ENCODE measurements at places on chromosomes 7 and 10.

DNA sequence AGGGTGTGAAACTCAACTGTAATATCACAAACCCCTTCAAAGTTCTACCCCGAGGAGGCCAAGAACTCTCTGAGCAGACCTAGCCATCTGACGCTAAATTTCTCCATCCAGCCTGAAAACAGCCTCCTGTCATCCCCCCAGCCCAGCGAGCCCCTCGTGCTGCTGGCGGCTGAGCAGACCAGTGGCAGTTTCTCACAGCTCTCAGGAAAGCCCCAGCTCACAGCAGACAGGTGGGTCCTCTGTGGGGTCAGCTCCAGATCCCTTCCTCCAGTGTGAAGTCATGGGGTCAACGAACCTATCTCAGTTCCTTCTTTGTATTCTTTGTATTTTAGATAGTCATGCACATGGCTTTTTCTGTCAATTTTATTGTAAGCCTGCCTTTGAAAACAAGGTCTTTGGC is 7.8 kb downstream of the GARIN1A start:
- DNase-seq, result no peak

- no peak for DNase-seq
Measured at GRCh38 chr7:74396993-74397392, 56.7 kb upstream of the GTF2IRD1 start.

- no peak for DNase-seq
Measured at GRCh38 chr7:158975526-158976467, 119.4 kb downstream of the DYNC2I1 start.

DNA sequence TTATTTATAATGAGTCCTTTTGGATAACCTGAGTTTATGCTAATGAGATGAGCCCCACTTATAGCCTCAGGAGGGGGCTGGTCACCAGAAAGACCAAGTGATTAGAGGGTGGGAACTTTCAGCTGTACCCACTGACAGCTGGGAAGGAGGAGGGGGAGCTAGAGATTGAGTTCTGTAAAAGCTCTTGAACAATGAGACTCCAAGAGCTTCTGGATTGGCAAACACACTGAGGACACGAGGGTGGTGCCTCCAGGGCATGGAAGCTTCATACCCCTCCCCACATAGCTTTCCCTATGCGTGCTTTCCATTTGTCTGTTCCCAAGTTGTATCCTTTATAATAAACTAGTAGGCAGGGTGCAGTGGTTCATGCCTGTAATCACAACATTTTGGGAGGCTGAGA is 20.3 kb downstream of the MRPS24 start:
- DNase-seq, result peak; percentile 51

GRCh38 chr10:71045204-71045809 is 156.9 kb upstream of the PCBD1 start:
- no peak for DNase-seq

DNA sequence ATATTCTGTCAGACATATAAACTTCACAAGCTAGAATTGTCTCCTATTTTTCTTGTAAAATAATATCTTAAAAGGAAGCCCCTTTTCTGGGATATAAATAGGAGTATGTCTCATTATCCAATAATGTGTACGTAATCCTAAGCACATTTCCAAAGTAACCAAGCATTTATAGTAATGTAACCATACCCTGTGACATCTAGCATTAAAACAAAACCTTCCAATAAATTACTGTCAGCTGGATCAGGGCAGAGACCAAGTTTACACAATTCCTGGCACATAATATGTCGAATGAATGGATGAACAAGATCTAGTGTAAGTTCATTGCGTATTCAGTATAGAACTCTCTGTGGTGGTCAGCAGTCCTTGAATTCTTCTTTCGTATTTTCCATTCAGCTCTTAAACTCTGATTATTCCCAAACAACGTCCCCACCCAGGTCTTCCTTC is 14.3 kb downstream of the CPED1 start:
- no peak for DNase-seq

DNA sequence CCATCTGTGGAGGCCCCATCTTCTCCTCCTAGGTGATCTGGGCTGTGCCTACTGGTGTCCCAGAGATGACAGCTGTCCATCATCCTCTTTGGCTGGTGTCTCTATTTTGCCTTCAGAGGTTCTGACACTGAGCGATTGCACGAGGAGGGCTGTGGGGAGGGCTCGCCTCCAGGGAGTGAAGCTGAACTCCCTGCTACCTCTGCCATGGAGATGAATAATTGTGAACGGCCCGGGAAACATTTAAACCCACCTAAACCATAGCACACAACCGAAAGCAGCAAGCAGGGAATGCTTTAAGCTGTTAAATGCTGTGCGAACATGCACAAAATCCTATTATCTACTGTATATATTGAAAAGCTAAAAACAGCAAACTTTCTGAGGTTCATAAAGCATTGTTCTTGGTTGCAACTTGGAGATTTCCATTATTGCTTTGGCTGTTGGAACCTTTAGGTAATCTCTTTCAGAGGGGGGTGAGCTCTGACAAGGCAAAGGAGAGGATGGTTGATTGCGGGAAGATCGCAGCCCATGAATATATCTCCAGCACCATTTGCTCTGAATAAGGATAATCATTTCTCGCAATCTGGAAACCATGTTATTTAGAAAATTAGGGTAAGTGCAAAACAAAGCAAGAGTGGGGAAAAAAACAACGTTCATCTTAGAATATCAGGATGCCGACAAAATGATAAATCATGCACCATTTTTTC is 507.6 kb downstream of the GALNT17 start:
- DNase-seq, result no peak

DNA sequence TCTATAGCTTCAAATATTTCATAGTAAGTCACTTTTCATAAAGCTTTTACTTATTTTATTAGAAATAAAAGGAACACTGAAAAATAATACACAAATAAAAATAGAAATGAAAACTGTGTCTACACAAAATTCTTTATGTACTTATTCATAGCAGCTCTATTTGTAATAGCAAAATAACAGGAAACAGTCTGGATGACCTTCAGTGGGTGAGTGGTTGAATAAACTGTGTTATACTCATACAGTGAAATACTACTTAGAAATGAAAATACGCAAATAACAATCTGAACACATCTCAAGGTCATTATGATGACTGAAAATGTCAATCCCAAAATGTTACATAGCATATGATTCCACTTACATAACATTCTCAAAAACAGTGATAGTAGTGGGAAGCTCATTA is 138.7 kb upstream of the PCLO start:
- no peak for DNase-seq

- no peak for DNase-seq
Measured at GRCh38 chr7:574661-575395, 55.2 kb upstream of the PDGFA start.

- DNase-seq, result no peak
Measured at GRCh38 chr7:144001543-144001942, 1.4 kb downstream of the OR6B1 start.

GRCh38 chr7:38244516-38244915 is 28.9 kb downstream of the TARP start:
- no peak for DNase-seq

- peak; percentile 52 for DNase-seq
Measured at GRCh38 chr7:41940760-41941343, 238.0 kb upstream of the INHBA start.

- no peak for DNase-seq
Measured at GRCh38 chr7:45919231-45919784, 1.8 kb downstream of the IGFBP3 start.

- no peak for DNase-seq
Measured at GRCh38 chr10:77873536-77874380, 52.8 kb downstream of the DLG5 start.

DNA sequence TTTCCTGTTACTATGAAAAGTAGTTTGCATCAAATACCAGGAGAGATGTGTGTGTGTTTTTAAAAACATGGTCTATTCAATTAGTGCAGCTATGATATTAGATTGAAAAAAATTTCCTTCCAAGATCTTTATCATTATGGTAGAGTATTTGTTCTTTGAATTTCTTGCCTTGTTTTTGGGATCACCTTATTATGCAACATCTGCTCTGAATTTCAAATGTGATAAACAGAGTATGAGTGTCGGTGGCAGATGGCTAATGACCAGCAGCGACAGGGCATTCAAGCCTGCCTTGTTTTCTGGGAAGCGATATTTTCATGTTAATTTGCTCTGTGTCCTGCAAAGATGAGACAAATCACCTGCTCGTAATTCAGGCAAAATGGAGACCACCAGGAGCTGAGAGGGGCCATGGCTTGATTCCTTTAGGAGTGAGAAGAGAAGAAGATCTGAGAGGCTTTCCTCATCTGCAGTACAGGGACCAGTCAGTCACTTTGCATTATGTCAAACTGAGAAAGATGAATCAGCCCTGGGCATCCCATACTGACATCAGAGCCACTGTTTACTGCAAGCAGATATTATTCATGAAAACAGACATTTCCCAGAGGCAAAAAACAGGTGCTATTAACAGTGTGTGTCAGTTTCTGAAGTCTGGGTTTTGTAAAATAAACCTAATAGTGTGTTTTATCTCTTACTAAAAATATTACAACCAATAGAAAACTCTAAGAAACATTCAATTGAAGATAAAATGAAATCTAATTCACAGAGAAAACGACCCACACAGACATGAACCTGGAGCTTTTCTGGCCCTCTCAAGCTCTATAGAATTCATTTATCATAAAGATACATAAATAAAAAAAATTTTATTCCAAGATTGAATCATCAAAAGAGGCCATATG is 67.6 kb downstream of the CDK6 start:
- DNase-seq, result no peak

- DNase-seq, result peak; percentile 81
Measured at GRCh38 chr7:20330928-20331909, 519 bp downstream of the ITGB8 start.

- DNase-seq, result no peak
Measured at GRCh38 chr10:127690176-127690835, 46.7 kb upstream of the FOXI2 start.

DNA sequence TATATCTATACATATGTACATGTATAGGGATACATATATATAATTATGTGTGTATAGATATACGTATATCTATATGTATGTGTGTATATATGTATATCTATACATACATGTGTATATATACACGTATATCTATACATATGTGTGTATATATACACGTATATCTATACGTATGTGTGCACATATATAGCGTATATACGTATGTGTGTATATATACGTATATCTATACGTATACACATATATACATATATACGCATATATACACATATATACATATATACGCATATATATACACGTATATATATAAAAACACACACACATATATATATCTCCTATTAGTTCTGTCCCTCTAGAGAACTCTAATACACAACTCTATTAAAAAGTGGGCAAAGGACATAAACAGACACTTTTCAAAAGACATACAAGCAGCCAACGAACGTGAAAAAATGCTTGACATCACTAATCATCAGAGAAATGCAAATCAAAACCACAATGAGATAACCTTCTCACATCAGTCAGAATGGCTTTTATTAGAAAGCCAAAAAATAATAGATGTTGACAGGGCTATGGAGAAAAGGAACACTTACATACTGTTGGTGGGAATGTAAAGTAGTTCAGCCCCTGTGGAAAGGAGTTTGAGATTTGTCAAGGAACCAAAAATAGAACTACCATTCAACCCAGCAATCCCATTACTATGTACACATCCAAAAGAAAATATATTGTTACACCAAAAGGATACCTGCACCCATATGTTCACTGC is 22.0 kb upstream of the TMEM120A start:
- no peak for DNase-seq

DNA sequence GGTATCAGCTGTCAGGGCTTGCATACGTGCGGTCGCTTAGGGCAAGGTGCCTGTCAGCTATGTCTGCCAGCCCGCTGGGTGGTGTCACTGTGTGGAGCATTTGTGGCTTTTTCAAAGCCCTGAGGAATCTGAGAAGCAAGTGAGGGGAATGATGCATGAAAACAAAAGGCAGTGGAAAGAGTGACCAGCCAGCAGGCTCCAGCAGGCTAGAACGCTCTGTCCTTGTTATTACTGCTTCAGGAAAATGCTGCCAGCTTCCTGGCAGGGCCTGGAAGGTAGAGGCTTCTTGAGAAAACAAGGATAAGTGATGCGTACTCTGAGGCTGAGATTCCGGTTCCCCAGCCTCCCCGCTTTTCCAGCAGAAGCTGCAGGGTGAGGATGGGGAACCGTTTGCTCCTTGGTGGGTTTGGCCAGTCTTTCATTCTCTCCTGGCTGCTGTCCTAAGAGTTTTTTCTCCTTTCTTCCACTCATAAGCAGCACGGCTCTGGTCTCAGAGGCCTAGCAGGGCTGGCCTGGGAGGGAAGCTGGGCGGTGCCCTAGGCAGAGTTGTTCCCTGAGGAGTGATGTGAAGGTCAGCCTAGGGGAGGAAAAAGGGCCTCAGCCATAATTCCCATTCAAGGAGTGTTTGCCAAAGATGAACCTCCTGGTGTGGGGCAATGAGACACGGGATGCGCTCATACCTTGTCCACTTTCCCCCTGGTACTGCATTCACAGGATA is 42.8 kb upstream of the MKLN1 start:
- DNase-seq, result no peak

DNA sequence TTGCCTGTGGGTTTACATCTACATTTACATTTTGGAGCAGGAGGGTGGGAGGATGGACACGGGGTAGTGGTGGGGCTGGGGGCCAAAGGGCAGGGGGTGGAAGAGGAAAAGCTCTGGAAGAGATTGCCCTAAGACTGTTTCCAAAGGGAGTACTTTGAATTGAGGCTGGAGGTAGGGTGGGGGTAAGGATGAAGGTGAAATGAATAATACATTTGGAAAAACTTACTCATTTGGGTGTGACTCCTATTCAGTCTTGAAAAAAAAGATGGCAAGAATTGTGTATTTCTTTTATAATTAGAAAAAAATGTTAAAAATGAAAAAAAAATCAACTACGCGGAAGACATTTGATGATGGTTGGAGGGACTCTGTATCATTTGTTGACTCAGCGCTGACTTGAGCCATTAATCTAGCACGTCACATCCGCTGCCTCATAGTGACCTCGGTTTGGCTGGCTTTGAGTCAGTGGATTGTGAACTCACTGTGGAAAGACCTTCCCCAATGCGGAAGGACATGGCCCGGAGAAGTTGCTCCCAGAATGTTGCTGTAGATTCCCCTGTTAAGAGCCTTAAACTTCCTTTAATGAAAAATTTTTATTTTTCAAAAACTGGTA is 2.8 kb downstream of the FAM180A start:
- DNase-seq, result no peak

DNA sequence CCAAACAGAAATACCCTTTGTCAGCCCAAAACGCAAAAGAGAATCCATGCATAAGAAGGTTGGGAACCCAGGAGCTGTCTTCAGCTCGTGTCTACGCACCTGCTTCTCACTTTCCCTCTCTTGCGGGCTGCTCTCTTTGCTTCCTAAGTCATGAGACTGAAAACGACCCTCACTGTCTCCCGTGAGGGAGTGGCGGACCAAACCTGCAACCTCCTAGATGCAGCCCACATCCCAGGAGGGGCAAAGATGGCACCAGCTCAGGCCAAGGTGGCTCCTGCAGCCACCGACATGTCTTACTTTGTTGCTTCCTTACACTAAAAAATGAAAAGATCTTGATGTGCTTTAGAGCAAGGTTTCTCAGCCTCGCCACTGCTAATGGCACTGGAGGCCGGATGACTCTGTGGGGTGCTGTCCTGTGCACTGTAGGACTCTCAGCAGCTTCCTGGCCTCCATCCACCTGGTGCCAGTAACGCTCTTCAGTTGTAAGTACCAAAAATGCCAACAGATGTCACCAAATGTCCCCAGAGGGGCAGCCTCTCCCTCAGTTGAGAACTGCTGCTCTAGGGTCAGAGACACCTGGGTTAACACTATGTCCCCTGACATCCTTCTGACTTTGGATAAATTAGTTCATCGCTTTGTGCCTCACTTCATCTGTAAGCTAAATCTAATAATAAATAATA is 179.8 kb upstream of the PFKP start:
- no peak for DNase-seq

- DNase-seq, result no peak
Measured at GRCh38 chr10:125037145-125037877, 95.4 kb downstream of the ZRANB1 start.

Data from foreskin melanocyte (primary cell).